GM04503 (cell line): ENCODE measurements at places on chromosomes 12 and 14.

- no peak for DNase-seq
These were observed 1374.6 kb downstream of the FSCB start for GRCh38 chr14:43132441-43132840.

DNA sequence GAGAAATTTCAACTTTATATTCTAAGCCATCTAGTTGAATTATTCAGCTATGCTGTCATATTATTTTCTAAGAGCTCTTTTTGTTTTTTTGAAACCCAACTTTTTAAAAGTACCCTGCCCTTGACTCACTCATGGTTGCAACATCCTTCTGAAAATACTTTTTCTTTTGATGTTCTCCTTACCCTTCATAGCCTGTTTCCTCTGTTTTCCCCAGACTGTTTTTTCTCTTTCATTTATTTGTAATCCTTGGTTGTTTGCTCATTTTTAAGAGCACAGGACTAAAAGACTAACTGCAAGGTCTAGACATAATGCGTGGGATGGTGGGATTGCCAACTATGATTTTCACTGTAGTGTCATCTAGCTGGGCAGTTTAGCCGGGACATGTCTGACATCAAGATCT lies 21.2 kb upstream of the CDKL1 start:
- no peak for DNase-seq

GRCh38 chr12:30023186-30023585 lies 239.4 kb upstream of the TMTC1 start:
- no peak for DNase-seq

DNA sequence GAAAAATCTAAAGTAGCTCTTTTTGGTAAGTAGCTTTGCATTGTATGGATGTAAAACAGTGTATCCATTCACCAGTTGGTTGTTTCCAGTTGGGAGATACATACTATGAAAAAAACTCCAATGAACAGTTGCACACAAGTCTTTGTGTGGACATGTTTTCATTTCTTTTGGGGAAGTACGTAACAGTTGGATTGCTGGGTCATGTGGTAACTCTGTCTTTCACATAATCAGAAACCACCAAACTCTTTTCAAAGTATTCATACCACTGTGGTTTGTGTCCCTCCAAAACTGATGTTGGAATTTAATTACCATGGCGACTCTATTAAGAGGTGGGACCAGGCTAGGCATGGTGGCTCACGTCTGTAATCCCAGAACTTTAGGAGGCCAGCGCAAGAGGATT lies 58.9 kb upstream of the RESF1 start:
- DNase-seq: no peak

GRCh38 chr12:79871621-79872020 lies 63.3 kb downstream of the PPP1R12A start:
- DNase-seq: no peak

- no peak for DNase-seq
These were observed 199.8 kb downstream of the RBM19 start for GRCh38 chr12:113766131-113766878.

DNA sequence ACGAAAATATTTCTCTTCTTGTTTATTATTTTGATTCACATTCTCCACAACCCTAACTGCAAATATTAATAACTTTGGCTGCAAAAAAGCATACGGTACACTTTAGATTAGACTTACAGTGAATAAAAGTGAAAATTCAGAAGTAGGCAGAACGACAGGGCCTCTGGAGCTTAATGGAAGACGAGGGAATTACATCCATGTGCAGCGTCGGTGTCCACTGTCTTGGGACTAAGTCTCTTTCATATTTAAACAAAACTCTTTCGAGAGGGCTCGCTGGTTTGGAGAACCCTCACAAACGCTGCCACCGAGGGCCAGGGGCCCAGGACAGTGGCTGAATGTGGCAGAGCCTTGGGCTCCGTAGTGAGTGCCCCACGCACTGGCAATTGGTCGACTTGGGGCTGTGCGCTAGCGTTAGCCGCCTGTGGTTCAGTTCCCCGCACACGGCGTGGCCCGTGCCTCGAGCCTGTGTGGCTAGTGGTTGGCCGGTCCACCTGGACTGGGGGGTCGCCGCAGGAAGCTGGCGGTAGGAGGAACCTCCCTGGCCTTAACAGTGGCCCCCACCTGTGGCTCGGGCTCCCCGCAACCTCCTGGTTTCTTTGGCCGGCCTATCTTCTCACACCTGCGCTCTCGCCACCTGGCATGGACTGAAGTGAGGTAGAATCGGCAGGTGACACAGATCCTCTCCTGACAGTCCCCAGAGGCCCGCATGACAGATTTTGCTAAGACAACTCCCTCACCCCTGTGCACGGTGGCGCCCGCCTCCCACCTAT lies 739 bp upstream of the PAX9 start:
- DNase-seq: no peak

DNA sequence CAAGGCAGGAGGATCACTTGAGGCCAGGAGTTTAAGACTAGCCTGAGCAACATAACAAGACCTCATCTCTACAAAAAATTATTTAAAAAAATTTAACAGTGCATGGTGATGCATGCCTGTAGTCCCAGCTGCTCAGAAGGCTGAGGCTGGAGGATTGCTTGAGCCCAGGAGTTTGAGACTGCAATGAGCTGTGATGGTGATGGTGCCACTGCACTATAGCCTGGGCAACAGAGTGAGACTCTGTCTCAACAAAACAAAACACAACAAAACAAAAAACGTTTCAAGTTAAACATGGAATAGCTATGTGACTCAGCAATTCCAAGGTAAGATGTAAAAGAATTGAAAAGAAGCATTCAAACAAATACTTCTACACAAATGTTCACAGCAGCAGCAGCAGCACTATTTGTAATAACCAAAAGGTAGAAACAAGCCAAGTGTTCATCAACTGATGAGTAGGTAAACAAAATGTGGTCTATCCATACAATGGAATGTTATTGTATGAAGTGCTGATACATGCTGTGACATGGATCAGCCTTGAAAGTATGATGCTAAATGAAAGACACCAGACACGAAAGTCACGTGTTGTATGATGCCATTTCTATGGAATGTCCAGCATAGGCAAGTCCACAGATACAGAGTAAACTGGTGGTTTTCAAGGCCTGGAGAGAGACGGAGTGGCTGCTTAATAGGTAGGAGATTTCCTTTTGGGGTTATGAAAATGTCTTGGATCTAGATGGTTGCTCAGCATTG lies 31.4 kb downstream of the CFAP251 start:
- DNase-seq: no peak

- DNase-seq: no peak
These were observed 71.3 kb downstream of the TSPAN11 start for GRCh38 chr12:30997685-30998440.
